ENCODE measurements at places on chromosomes 11 and 22. TPM values are rescaled to one million over a fixed set of nuclear protein-coding genes. Genes with fewer than 3 reads are reported as not detected.

The CALCA gene
- not detected for total RNA-seq

- H3K4me1 ChIP-seq, result no peaks in the 10 kb centered on the region
- no peak overlapping the region for H3K27ac ChIP-seq
- H3K4me3 ChIP-seq, result no peak overlapping the region
- H3K27me3 ChIP-seq, result peaks cover 2% of the 10 kb centered on the region
- DNase-seq, result no peak
These were observed 278.4 kb upstream of the ZC3H12C start for GRCh38 chr11:109814824-109815223.

DNA sequence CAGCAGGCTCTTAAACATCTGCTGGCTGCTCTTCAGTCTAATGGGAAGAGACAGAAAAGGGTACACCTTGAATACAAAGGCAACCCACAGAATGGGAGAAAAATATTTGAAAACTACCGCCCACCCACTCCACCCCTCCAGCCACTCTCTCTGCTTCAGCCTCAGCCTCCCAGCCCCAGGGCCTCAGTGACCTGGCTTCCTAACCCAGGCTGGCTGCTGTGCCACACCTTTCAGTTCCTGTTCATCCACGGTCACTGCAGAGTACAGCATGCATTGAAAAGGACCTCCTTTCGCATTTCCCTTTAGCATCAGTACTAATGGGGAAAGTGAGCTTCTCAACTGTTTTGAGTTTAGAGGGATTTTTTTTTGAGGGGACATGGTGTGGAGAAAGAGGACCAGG is 28.8 kb upstream of the SERPIND1 start:
- no peaks in the 10 kb centered on the region for H3K27me3 ChIP-seq
- H3K36me3 ChIP-seq, result peaks cover 51% of the 10 kb centered on the region
- peaks cover 11% of the 10 kb centered on the region for H3K4me1 ChIP-seq
- H3K4me3 ChIP-seq, result no peak overlapping the region
- DNase-seq, result no peak

The TEX12 gene
- total RNA-seq, result not detected

DNA sequence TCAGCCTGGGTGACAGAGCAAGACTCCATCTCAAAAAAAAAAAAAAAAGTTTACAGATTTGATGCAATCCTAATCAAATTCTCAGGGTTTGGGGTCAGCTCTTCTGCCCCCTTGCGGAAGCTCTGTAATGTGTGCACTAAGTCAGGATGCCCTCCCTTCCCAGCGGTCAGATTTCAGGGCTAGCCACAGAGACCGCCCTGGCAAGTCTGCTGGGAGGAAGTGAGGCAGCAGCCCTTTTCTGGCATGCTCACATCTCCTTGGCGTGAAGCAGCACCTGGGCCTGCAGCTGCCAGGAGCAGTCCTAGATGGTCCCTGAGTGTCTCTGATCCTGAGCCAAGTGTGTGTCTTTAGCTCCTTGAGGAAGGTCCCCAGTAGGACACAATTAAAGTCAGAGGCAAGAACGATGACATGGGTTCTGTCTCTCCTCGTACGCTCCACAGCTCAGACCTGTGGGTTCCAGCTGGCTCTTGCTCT is 10.9 kb upstream of the APOBEC3C start:
- H3K27me3 ChIP-seq, result peaks cover 12% of the 10 kb centered on the region
- DNase-seq, result peak; percentile 90
- H3K36me3 ChIP-seq, result no peaks in the 10 kb centered on the region
- no peak overlapping the region for H3K4me3 ChIP-seq

DNA sequence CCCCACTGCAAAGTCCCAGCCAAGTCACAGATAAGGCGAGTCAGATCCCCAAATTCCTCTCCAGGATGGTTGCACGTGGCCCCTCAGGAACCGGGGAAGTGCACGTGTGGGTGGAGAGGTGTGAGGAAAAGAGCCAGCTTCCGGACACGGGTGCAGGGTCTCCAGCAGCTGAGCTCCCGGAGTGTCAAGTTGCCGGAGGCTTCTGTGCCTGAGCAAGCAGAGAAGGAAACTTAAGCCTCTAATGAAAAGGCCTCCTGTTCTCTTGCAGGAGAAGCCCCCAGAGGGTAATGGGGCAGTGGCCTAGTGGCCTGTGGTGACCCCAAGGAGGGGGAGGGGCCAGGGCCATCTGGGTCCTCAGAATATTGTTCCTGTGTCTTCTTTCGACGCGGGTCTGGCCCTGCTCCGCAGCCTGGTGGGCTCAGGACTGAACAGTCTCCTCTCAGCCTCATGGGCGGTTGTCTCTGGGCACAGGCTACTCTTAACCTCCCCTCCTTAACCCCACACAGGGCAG is 147.9 kb downstream of the FEZ1 start:
- H3K4me3 ChIP-seq, result no peak overlapping the region
- DNase-seq, result no peak
- peaks cover 71% of the 10 kb centered on the region for H3K4me1 ChIP-seq
- no peaks in the 10 kb centered on the region for H3K27me3 ChIP-seq
- H3K36me3 ChIP-seq, result peaks cover 11% of the 10 kb centered on the region

The GAS2 gene
- total RNA-seq, result 0.70 TPM

The CASTOR1 gene
- 11.8 TPM for total RNA-seq

- peaks cover 2% of the 10 kb centered on the region for H3K27me3 ChIP-seq
- H3K4me1 ChIP-seq, result peaks cover 10% of the 10 kb centered on the region
- no peak overlapping the region for H3K27ac ChIP-seq
These were observed 183.2 kb downstream of the MSANTD4 start for GRCh38 chr11:105838668-105839384.

The ISX gene
- total RNA-seq, result not detected

DNA sequence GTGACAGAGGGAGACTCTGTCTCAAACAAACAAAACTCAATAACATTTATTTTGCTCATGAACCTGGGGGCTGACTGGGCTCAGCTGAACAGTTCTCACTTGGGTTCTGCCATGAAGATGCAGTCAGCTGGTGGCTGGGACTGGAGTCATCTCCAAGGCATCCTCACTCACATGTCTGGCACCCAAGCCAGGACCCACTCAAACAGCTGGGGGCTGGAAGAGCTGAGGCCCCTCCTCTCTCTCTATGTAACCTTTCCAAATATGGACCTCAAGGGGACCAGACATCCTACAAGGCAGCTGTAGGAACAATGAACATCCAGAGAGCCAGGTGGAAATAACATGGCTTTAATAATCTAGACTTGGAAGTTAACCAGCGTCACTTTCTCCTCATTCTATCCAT is 16.8 kb downstream of the HSPA8 start:
- no peak overlapping the region for H3K4me3 ChIP-seq
- H3K36me3 ChIP-seq, result no peaks in the 10 kb centered on the region
- no peaks in the 10 kb centered on the region for H3K4me1 ChIP-seq
- H3K27ac ChIP-seq, result no peak overlapping the region
- H3K27me3 ChIP-seq, result no peaks in the 10 kb centered on the region
- no peak for DNase-seq

Data from osteocyte (in vitro differentiated cells).